ENCODE measurements at places on chromosomes 2 and 18.

DNA sequence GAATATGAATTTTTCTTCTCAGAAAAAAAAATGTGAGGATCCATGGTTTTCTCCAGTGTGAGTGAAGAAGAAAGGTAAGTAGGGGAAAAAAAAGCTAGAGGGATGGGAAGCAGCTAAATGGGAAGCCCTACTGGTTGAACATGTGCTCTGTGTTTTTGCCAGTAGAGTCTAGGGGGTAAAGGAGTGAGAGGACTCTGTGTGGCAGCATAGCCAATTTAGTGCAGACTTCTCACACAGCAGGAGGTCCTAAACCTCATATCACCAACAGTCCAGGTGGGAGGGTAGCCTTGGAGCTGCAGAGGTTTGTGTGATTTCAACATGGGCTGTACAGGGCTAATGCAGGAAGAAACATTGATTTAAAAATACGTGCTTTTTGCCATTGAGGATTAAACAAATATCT is 334.5 kb upstream of the SPHKAP start:
- no peak for DNase-seq

- no peak for DNase-seq
Measured at GRCh38 chr2:224884188-224884587, 158.1 kb downstream of the DOCK10 start.

- no peak for DNase-seq
Measured at GRCh38 chr18:26082475-26082874, 7.9 kb downstream of the SS18 start.

DNA sequence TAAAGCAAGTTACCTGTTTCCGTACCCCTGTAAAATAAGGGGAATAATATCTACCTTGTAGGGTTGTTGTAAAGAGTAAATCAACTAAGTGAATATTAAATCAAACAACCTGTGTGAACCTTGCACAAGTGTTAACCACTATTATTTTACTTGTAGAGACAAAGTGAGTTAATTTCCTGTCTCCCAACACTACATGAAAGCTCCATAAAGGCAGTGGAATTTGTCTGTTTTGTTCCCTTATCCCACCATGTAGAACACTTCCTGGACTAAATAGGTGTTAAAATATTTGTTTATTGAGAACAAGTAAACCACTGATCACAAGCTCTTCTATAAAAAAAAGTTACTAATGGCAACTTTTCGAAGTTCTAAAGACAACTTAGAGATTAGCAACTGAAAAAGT is 3.3 kb downstream of the ARL5A start:
- DNase-seq = no peak

DNA sequence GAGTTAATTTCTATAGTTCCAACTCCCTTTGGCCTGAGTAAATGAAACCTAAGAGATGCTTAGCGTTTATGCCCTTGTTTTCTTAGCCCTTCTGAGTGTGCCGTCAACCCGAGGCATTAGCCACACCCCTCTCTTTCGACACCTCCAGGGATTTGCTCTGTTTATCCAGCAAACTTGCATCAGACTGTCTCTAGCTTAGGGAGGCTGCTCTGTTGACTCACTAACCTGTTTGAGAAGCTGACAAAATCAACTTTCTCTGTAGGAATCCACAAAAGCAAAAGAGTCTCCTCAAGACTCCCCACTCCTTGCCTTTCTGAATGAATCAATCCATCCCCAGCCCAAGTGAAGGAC is 317.6 kb downstream of the TNS1 start:
- DNase-seq = peak; percentile 36

DNA sequence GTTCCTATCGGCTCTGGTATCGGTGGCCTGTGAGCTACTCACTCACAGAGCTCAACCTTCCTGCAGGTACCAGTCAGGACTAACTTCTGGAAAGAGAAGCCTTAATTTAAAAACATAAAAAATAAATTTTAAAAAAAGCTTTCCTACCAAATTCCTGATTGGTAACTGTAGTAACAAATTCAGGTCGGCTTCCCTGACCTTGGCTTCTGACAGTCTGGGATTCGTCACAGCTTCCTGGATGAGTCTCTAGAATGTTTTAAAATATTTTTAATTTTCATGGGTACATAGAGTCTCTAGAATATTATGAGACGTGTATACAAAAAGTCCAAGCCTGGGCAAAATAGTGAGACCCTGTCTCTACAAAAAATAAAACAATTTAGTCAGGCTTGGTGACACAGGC is 45.0 kb upstream of the MTCL1 start:
- DNase-seq = no peak

GRCh38 chr2:105804266-105804665 is 59.6 kb downstream of the NCK2 start:
- no peak for DNase-seq

GRCh38 chr2:226220511-226220910 is 579.1 kb downstream of the IRS1 start:
- no peak for DNase-seq

DNA sequence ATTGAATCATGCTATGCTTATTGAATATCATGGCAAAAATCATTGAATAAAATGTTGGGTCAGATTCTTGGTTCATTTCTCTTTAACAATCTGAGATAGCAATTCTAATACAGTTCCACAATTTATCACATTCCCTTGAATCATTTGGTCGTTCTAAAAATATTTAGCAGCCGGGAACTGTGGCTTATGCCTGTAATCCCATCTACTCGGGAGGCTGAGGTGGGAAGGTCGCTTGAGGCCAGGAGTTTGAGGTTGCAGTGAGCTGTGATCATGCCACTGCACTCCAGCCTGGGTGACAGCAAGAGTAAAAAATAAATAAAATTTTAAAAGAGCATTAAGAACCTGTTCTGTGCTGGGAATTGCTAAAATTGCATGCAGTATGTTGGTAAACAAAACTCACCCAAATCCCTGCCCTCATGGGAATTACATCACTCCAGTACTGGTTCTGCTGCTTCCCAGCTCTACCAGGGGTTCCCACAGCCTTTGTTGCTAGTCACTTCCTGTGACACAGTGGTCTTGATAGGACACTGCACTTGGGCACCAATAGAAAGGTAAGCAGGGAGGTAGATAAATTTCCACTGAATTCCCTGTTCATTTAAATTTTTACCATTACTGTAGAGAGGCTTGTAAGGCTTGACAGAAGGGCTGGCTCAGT is 200.4 kb downstream of the CTNNA2 start:
- no peak for DNase-seq

DNA sequence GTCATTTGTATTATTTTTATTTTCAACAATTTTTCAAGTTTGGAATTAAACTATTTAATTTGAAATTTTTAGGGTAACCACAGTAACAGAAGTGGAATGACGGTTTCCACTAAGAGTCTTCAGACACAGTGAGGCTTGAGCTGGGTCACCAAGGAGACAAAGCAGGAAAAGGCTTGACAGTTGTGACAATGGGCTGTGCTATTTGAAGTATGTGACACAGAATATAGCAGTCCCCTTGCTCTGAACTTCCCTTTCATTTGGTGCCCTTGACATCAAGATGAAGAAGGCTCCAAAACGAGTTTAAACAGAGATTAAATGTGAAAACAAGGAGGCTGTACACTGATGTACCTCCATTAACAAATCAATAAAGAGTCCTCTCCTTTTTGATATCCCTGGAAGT is 265.4 kb upstream of the DLGAP1 start:
- DNase-seq = no peak

GRCh38 chr2:55099878-55100820 is 49.9 kb upstream of the RTN4 start:
- no peak for DNase-seq

DNA sequence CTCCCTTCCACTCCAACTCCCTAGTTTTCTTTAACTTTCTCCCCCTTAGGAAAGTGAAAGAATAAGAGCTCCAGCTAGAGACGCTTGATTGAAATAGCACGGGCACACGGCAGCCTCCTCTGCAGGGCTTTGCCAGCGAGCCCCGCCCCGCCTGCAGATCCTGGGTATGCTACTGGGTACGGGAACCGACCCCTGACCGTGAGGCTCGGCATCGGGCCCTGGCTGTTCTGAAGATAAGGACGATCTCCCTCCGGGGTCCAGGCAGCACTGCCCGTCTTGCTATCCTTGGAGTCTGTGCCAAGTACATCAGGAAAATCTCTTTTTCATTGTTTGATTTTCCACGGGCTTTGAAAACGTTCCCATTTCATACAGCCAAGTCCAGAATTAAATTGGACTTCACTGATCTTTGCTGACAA is 284.5 kb downstream of the MTX2 start:
- no peak for DNase-seq

- no peak for DNase-seq
Measured at GRCh38 chr18:8799596-8800441, 94.5 kb downstream of the MTCL1 start.

GRCh38 chr2:30235859-30236535 is 4.7 kb downstream of the LBH start:
- DNase-seq = no peak

DNA sequence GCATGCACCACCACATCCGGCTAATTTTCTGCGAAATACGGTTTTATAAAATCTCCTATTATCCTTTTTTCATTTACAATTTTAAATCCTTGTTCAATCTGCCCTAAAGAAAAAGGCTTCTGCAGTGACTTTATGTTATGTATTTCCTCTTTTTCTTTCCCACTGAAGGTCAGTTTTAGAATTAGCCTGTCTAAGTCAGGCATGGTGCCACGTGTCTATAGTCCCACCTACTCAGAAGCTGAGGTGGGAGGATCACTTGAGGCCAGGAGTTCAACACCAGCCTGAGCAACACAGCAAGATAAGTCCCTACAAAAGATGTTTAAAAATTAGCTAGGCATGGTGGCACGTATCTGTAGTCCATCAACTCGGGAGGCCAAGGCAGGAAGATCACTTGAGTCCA is 39.8 kb upstream of the TNFRSF11A start:
- no peak for DNase-seq

- peak; percentile 53 for DNase-seq
Measured at GRCh38 chr18:12278741-12279682, 24.9 kb downstream of the CIDEA start.

- DNase-seq = no peak
Measured at GRCh38 chr2:168611896-168612650, 156.0 kb downstream of the CERS6 start.

DNA sequence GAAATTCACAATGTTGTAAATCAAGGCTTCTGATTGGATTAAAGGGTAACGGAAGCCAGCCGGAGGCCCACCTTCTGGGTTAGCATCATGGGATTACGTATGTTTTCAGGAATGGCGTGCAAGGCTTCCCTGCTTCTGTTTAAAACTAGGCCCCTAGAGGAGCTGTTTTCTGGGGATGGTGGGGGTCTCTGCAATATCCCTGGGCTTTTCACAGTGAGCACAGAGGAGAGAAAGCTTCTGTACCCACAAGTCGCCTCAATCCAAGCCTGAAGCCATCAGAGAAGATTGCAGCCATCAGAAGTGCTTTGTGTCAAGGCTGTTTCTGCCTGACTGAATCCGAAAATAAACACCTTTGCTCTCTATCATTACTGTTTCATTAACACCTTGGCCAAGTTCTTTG is 226.9 kb upstream of the SMIM21 start:
- no peak for DNase-seq

GRCh38 chr18:23970161-23971096 is 44.1 kb upstream of the TTC39C start:
- no peak for DNase-seq

- DNase-seq = peak; percentile 99
Measured at GRCh38 chr2:64646007-64646880, 7.5 kb downstream of the SERTAD2 start.

GRCh38 chr2:18413676-18414396 is 146.6 kb downstream of the RDH14 start:
- no peak for DNase-seq

GRCh38 chr2:100756704-100757103 is 63.2 kb upstream of the NPAS2 start:
- no peak for DNase-seq

DNA sequence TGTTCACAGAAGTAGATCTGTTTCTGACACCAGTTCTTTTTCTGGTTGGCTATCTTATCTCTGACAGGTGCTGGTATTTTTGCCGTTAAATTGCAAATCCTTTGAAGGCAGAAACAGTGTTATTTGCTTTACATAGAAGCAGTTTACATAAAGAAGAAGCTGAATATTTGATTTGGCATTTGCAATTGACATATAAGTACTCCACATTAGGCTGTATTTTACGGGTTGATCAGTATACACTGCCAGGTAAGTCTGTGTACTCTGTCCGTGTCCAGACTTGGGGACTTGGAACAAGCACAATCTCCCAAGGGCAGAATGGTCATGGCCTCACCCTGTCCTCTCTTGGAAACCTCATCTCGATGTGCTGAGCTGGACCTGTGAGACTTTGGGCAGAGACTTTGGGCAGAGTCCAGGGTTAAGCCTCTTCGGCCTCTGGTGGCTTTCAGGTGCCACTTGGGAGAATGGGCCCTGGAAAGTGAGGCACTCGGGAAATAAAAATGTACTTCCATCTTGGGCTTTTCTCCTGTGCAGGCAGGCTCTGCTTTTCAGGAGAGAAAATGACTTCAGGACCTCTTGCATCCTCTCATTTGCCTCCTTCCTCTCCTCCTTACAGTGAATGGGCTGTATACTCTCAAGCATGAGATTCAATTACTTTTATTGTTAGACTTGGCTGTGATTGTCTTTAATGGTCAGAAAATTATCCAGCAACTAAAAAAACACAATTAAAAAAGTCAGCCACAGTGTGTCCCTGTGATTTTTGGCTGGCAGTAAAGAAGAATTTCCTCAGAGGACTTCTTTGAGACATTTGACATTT is 108.5 kb downstream of the RAPGEF4 start:
- no peak for DNase-seq

DNA sequence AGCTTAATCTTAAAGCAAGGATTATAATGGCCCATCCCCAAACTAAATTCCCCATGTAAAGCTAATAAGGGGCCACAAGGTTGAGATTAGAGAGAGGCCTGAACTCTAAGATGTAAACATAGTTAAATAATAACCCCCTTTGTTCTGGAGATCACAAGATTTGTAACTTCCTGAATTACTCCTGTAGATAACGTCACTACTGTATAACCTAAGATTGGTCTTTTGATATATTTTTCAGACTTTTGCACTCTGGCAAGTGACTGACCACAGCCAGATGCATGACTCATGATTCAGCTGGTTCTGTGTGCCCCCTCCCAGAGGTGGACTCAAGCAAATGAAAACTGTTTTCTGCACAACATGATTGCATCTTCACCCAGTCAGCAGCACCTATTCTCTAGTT is 686.0 kb upstream of the DDX18 start:
- no peak for DNase-seq

DNA sequence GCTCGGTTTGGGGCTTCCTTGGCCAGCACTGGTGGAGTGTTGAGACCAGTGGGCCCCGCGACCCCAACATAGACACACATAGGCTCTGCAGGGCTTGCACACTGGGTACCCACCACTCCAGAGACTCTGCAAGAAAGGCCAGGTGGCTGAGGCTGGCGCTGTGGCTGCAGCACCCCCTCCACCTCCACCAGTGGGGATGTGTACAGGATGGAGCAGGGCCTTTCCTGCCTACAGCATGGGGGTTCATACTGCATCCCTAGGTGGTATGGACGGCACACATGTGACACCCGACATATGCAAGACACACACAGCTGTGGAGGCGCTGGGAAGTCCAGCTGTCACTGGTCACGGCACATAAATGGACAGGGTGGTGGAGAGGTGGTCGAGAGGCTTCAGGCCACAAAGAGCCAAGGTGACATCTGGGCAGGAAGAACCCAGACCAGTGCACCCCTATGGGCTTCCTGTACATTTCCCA is 1.3 kb downstream of the RNPEPL1 start:
- DNase-seq = no peak
